8988T (cell line): ENCODE measurements at places on chromosomes 1 and 21.

DNA sequence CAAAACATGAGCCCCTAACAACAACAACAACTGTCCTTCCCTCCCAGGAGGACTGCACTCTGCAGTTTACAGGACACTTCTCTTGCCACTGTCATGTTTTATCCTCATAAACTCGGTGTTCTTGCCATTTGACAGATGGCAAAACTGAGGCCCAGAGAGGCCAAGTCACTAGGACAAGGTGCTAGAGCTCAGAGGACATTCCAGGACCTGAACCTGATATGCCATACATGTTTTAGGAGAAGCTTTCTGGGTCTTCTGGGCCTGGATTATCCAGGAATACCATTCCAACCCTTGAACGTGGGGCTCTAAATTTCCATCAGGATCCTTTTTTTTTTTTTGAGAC is 19.4 kb upstream of the TENT5B start:
- DNase-seq: no peak

- DNase-seq: no peak
Observed at GRCh38 chr1:72371259-72372035, 89.1 kb upstream of the NEGR1 start.

GRCh38 chr1:77036560-77036959 is 169.3 kb downstream of the ST6GALNAC5 start:
- no peak for DNase-seq

DNA sequence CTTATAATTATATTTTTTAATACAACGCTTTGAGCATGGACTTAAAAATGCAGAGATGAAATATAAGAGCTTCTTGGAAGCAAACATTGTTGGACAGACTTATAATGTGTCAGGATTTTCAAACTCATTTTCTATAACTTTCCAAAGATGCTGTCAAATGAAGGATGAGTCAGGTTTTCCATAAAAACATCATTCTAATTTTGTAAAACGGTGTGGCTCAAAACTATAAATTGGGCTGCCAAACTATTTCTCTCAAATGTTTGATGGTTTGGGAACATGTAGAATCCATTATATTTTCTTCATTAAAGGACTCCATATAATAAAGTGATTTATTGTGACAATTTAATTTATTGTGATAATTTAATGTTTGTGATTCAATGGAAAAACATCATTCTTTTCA is 511.2 kb downstream of the USP25 start:
- DNase-seq: no peak

DNA sequence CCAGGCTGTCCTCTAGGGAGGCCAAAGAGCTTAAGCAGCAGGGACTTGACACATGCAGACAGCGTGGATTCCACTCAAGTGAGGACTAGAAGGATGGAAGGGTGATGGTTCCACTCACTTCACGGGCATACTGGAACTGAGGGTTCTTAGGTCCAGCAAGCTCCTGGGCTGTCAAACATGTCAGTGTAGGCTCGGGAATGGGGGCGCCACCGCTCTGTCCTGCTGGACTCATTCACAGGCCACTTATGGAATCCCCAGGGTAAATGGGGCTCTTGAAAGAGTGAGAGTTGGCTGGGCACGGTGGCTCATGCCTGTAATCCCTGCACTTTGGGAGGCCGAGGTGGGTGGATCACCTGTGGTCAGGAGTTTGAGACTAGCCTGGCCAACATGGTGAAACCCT is 27.7 kb upstream of the CSF3R start:
- DNase-seq: no peak

DNA sequence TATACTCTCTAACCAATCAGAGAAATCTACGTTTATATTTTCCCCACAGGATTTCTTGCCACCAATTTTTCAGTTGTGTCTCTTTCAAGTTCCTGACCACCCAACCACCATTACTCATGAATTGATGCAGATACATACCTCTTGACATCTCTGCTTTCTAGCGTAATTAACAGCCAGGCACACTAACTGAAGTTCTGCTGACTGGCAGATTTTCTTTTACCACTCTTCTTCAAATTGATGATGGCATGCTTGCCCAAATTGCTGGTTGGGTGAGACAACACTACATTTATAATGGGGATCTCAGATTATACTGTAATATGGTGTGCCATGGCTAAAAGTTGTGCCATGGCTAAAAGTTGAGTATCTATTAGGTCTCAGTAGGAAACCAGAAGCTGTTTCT is 566.7 kb downstream of the ADGRL2 start:
- DNase-seq: no peak

- no peak for DNase-seq
Observed at GRCh38 chr1:172380441-172381244, 39.8 kb upstream of the C1orf105 start.

GRCh38 chr1:221777431-221778072 is 35.7 kb upstream of the DUSP10 start:
- no peak for DNase-seq

DNA sequence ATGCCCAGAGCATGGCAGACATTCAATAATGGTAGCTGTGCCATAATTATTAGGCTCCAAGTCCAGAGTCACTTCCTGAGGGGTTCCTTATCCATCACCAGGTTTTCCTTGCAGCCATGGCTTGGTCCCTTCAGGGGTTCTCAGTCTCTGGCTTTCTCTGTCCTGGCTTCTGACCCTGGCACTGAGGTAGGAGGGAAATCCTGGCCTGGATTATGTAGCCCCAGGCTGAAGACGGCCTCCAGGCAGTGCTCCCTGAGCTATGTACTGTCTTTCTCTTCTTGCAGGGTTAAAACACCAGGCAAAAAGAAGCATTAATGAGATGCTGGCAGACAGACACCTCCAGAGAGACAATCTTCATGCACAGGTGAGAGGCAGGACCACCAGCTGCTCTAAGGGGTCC is 9.5 kb upstream of the PADI3 start:
- peak; percentile 79 for DNase-seq

DNA sequence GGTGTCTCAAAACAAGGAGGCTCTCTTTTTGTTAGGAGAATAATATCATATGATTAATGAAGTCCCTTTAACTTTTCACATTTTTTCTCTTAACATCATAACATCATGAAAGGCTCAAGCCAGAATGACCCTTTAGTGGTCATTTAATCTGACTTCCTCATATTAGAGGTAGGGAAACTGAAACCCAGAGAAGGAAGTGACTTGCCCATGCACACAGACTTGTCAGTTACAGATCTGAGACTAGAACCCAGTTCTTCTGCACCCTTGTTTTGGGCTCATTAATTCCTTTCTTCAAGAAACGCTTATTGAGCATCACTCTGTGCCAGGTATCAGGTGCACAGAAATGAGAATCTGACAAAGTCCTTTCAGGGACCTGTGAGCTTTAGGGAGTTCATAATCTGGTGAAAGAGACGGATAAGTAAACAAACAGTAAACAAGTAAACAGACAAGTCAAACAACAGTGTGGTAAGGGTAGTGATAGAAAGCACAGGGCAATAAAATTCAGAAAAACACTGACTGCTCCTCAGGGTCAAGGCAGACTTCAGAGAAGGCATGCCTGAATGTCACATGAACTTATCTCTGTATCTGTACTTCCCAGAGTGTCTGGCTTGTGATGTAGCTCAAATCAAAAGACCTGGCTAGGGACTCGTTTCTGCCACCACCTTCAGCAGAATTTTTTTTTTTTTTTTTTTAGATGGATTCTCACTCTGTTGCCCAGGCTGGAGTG is 38.3 kb upstream of the OSBPL9 start:
- DNase-seq: no peak

GRCh38 chr1:94326329-94326728 is 88.9 kb upstream of the ARHGAP29 start:
- no peak for DNase-seq

DNA sequence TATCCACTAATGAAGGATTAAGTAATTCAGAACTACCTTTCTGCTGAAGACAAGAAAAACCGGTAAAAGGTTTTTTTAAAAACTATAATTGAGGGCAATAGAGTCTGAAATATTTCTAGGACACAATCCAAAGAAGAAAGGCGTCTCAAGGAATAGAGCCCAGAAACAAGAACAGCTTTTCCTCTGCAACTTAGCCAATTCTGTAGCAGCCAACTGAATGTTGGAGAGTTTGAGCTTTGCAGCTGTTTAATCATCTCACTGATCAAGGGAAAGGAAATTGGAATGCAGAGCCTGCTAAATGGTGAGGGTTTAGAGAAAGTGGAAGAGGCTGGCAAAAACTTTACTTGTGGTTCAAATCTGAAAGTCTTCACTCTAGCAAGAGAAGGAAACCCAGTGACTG is 818.9 kb downstream of the KCNT2 start:
- no peak for DNase-seq

DNA sequence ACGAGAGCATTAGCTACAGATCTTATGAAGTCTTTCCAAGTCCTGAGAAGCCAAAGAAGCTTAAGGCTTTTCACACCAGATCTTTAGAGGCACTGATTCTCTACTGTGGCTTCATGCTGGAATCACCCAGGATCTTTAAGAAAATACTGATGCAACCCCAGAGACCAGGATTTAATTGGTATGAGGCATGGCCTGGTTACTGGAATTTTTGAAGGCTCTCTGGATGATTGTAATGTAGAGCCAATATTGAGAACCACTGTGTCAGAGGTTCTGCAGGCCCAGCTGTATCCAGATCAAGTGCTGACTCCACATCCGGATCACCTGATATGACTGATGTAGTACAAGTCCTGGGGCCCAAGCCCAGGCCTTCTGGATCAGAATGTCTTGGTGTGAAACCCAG is 105.7 kb downstream of the PLPPR5 start:
- no peak for DNase-seq

DNA sequence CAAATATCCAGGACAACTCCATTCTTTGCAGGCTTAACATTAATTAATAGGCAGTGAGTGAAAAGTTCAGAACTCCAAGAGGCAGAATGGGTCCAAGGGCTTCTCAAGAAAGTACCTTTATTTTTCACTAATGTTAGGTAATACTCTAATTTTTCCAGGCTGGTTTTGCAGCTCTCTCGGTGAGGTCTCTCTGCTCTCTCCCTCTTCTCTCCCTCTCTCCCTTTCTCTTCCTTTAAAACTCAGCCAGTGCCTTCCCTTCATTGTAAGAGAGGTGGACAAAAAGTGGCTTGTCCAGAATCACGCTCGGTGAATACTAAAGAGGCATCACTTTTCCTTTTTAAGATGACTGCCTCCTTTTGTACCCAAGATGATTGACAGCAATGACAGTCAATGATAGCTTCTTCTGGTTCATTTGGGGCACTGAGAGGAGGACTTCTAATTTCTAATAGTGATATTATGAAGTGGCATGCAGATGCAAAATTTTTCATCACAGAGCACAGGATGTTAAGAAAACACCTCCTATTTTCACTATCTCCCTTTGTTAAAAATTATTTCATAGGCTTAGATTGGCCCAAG is 1.3 kb upstream of the CHI3L1 start:
- no peak for DNase-seq

GRCh38 chr1:221793439-221794078 is 51.7 kb upstream of the DUSP10 start:
- DNase-seq: no peak

DNA sequence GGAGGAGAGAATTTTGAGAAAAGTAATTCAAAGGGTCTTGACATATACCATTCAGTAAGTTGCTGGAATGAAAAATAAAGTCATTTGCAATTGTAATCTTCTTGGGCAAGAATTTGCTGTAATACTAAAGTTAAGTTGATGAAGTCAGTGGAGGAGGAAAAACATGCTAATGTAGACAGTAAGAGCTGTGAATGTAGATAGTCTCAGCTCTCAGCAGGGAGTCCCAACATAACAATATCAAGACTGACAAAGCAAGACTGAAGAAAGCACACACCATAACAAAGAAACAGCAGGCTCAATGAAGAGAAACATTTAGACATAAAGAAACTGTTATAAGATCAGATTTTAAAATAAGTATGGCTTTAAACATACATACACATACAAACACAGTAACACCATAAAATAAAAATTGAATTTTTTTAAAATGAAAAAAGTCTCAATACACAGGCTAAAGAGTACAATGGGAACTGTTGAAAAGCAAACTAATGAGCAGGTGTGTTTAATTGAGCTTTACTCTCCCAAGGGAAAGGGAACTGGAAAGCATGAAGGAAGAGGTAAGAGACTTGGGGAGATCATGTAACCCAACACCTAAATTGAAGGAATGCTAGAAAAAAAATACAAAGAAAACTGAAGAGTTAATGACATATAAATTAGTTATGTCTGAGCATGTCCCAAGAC is 336.3 kb upstream of the NCAM2 start:
- DNase-seq: no peak

DNA sequence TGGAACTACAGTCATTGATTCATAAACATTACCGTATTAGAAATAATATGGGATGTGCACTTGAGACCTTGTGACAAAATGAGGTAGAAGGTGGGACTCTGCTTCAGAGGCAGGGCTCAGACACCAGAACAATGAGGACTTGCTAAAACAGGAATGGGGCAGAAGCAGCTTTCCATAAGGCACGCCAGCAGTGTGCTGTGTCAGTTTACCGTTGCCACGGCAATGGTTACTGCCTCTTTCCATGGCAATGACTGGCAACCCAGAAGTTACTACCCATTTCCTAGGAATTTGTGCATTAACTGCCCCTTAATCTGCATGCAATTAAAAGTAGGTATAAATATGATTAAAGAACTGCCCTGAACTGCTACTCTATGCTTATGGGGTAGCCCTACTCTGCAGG is 169.0 kb downstream of the CHRM3 start:
- DNase-seq: no peak

DNA sequence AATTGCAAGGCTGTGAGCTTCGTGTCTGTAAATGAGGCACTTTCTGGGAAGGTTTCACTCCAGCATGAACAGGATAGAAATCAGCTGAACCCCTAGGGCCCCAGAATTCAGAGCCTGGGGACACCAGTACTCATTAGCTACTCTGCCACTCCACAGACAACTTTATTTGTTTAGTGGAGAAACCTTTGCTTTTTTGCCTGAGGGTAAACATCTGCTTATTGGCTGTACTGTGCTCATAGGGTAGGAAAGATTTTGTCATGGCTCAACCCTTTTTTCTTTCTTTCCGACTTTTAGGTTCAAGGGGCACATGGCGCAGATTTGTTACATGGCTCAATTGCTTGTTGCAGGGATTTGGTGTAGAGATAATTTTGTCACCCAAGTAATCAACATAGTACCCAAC is 138.4 kb upstream of the BACE2 start:
- DNase-seq: no peak

GRCh38 chr1:93532780-93533378 is 85.0 kb downstream of the FNBP1L start:
- DNase-seq: no peak

DNA sequence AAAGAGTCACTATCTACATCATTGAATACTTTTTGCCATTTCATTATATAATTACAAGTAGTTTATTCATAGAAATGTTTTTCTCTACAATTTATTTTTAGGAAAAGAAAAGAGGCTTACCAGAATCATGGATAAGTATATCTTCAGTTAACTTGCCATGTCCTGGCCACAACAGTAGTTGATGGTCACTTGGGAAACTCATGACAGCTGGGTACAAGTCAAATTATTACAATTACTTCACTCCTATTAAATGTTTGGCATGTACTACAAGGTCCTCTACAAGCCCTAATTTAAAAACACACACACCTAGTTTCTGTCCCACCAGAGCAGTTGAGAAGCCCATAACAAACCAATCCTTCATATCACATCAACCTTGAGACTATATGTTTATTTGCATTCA is 29.4 kb downstream of the PALMD start:
- no peak for DNase-seq

GRCh38 chr1:200495901-200496300 is 86.1 kb upstream of the ZNF281 start:
- no peak for DNase-seq
